Neural crest cell (in vitro differentiated cells): ENCODE measurements at places on chromosomes 11 and 22.

GRCh38 chr11:10984250-10984649 is 126.4 kb upstream of the ZBED5 start:
- DNase-seq = no peak

GRCh38 chr11:38835966-38836365 is 2237.9 kb upstream of the RAG2 start:
- DNase-seq = no peak

GRCh38 chr22:22934543-22935055 is 47.0 kb downstream of the IGLL5 start:
- no peak for DNase-seq

- no peak for DNase-seq
Measured at GRCh38 chr11:85844439-85845123, 10.6 kb upstream of the CCDC83 start.

DNA sequence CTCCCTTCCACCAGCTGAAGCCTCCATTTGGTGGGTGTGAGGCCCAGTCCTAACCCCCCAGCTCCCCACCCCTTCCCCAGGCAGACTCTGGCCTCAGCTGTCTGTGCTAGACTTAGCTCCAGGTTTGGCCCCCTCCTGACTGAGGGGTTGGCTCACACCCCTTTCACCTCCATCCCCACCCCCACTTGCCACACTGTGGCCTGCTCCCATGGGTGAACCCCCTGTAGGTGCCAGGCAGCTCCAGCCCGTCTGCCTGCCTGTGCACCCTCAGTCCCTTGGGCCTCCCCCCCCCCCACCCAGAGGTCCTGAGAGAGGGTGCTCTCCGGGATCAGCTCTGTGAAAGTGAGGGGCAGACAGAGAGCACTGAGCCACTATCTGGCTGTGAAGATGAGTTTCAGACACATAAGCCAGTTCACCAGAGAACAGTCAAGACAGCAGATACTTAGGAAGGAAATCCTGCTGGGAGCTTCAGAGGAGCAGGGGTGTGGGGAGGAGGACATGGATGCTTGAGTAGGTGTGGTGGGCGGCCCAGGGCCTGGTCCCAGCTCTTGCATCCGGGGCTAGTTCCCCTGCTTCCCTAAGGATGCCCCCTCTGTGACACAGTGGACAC is 36.2 kb downstream of the PPM1F start:
- DNase-seq = no peak

- DNase-seq = no peak
Measured at GRCh38 chr22:35630387-35630793, 13.3 kb upstream of the MB start.

DNA sequence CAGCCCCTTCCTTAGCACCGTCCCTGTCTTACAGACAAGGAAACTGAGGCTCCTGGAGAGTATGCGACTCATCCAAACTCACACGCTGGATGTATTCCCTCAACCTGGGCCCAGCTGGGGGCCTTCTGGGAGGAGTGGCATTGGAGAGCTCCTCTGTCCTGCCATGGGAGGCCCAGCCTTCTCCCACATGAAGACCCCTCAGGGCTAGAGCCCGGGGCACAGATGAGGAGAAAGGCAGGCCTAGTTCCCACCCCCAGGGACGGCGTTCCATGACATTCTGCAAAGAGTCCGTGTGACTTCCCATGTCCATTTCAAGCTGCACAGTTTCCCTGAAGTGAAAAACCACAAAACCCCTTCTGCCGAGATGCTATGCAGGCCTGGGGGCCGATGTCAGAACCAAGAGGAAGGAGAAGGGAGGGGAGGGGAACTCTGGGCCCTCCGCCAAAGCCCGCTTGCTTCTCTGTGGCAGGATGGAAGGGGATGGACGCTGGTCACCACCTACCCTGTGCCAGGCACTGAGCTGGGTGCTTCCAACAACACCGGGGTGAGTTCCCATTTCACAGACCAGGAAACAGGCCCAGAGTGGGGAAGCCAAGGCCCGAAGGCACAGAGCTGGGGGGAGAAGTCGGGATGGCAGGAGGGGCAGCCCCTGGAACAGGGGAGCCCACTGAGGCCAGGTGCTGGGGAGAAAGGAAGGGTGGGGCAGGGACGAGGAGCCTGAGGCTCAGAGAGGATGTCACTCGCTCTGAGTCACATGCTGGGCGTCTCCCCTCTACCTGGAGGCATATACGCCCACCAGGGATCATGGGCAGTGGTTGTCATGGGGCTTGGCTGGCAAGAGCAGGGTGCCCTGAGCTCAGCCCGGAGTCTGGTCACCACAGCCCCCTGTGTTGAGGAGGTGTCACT is 15.7 kb downstream of the RAC2 start:
- no peak for DNase-seq

DNA sequence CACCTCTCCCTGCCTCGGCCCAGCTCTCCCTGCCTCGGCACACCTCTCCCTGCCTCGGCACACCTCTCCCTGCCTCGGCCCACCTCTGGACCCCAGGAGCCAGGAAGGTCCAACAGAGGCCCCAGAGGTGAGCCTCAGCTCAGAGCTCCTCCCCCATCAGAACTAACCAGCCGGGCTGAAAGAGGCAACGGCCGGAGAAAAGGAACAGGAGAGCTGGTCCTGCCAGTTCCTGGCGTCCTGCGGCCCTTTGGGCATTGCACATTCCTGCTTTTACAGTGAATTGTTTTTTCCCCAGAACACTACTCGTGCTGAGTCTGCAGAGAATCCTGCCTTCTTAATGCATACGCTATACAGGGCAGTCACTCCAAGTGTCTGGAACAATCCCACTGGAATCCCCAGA is 45.8 kb downstream of the LMO1 start:
- no peak for DNase-seq

DNA sequence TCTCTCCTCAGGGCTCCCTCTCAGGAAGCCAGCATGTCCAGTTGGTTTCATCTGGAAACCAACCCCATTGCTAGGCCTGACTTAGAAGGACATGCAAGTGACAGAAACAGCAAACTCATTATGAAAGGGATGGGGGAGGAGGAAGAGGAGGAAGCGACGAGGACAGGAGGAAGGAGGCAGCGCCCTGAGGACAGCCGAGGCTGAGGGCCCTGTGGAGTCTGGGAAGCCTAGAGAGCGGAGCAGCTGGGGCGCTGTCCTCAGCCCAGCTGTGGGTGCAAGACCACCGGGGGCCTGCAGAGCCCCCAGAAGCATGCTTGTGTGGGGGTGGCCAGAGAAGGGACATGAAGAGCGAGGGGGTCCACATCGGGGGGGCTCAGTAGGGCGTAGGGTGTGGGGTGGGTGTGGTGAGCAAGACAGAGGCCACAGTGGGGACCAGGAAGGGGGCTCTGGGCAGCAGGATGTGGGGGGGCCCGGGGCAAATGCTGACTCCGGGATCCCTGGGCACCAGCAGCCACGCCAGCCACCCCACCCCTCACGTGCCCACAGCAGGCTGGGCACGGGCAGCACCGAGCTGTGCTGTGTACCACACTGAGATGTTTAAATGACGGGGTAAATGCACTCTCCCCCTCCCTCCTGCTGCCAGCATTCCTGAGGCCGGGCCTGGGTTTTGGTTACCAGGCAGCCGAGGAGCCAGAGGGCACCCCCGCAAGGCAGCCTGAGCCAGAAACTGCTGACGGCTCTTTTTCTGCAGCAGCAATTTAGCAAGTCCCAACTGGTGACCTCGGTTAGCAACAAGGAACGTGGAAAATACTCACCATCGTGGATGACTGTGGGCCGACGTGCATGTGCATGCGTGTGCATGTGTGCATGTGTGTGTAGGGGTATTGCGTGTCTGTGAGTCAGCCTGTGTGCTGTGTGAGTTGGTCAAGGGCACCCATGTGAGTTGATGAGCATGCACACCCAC is 82.7 kb upstream of the LINC01488 start:
- no peak for DNase-seq

DNA sequence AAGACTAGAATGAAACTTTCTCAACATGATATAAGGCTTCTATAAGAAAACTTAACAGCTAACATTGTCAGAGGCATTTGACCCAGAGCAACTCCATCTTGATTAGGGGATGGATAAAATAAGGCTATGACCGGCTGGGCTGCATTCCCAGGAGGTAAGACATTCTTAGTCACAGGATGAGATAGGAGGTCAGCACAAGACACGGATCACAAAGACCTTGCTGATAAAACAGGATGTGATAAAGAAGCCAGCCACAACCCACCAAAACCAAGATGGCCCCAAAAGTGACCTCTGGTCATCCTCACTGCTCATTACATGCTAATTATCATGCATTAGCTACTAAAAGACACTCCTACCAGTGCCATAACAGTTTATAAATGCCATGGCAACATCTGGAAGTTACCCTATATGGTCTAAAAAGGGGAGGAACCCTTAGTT is 135.2 kb downstream of the TTC28 start:
- DNase-seq = no peak

- no peak for DNase-seq
Measured at GRCh38 chr11:102201776-102202175, 91.5 kb downstream of the YAP1 start.

DNA sequence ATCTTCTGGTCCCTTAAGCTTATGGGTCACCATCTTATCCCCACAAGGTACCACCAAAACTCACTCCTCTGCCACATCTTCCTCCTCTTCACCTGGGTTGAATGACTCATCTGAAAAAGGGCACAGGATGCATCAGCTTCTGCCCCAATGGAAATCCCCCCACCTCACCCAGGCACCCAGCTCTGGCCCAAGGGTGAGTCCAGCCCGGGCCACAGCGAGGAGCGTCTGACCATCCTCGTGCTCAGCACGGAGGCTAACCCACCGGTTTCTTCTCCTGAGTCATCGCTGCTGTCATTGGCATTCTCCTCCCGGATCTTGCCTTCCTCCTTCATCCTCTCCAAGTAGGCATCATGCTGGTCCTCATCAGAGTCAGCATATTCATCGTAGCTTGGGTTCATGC is 5.3 kb upstream of the TNKS1BP1 start:
- DNase-seq = no peak

- DNase-seq = no peak
Measured at GRCh38 chr11:115257678-115258077, 246.5 kb downstream of the CADM1 start.

DNA sequence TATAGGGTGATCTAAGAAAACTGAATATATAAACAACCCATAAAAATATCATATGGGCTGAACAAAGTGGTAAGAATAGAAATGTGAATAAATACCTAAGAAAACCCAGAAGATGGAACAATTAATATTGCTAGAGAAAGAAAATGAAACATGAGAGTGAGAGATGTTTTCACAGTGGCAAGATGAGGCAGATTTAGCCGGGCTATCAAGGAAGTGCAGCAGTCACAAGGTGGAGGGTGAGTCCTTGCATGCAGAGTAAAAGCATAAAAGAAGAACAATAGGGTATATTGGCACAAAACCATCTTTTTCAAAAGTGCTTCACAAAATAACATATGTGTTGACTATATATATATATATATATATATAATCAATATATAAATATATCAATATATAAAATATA is 49.6 kb downstream of the NOX4 start:
- no peak for DNase-seq

DNA sequence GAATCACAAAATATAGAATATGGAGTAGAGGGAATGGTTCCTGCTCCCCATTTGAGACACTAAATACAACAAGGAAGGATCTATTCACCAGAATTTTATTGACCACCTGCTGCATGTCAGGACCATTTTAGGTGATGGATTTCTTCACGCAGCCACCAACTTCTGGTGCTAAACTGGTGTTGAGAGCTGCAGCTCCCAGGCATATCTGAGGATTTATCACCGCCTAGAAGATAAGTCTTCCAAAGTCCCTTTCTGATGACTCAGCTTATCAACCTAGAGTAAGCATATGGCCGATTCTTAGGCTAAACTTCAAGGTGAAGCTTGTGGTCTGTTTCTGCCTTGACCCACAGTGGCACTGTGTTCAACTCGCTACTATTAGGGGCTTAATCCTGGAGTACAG is 6.7 kb downstream of the DDI1 start:
- no peak for DNase-seq

- DNase-seq = no peak
Measured at GRCh38 chr11:113701491-113701890, 4.6 kb downstream of the TMPRSS5 start.

DNA sequence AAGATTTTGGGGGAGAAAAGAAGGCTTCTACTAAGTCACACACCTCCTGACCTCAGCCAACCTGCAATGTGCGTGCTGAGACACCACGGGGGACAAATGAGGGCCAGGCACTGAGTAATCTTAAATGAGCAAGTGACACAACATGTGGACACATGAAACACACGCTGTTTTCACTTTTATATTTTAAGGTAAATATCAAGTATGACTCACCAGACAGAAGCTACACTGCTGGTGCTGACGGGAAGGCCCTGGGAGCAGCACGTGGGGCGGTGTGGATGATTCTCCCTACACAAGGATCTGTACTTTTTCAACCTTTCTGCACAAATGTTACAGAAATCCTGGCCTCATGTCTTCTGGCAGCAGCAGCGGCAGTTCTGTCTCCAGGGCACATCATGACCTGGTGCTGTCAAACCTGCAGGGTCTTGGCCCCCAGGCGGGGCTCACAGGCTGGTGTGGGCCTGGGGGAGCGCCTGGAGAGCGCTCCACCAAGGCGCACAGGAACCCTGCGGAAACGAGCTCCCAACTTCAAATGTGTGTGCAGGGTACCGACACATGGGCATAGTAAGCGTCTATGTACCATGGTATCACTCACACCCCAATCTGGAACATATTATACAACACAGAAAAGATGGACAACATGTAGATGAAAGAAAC is 61.7 kb downstream of the DGCR2 start:
- DNase-seq = no peak

DNA sequence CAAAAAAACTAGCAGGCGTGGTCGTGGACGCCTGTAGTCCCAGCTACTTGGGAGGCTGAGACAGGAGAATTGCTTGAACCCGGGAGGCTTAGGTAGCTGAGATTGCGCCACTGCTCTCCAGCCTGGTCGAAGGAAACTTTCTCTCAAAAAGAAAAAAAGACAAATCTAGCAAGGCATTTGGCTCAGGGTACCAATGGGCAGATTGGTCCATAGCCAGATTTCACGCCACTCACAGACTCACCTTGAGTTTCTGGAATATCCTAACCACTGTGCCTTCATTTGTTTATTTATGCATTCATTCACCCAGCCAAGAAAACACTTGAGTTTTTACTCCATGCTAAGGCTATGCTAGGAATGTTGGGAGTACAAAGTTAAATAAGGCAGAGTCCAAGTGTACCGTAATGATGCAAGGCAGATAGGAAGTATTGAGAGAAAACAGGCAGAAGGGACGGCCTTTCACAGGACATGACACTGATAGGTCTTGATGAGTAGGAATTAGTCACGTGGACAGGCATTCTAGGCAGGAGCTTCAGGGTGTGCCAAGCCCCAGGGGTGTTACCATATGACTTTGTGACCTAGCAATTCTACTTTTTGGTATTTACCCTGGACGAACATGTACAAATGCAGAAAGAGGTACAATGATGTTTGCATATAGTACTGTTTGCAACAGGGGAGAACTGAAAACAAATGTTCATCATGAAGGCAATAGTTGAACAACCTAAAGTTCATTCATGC is 3.0 kb upstream of the PACSIN3 start:
- DNase-seq = no peak

- DNase-seq = no peak
Measured at GRCh38 chr11:2250041-2250440, 20.3 kb downstream of the ASCL2 start.

DNA sequence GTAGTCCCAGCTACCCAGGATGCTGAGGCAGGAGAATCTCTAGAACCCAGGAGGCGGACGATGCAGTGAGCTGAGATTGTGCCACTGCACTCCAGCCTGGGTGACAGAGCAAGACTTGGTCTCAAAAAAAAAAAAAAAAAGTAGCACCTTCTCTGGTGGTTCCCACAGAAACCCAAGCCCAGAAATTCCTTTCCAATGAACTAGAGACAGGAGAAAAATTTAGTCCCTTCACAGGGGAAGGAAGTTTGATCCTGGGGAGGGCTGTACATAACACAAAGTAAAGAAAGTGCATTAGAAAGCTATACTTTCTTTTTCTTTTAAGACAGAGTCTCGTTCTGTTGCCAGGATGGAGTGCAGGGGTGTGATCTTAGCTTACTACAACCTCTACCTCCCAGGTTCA is 25.5 kb upstream of the APOA1 start:
- DNase-seq = no peak
